ENCODE measurements at places on chromosomes 3 and 15.

DNA sequence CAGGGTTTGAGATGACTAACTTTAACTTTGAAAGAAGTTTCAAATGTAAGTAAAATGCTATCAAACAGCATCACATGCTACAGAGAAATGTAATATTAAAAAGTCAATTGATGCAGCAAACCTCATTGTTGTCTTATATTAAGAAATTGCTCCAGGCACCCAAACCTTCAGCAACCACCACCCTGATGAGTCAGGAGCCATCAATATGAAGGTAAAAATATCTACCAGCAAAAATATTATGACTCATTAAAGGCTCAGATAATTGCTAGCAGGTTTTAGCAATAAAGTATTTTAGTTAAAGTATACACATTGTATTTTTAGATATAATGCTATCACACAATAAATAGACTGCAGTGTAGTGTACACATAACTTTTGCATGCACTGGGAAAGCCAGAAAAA, 746.3 kb downstream of the ZPLD1 start:
- no peak for DNase-seq

- no peak for DNase-seq
Measured at GRCh38 chr3:53753518-53754183, 92.6 kb downstream of the CHDH start.

DNA sequence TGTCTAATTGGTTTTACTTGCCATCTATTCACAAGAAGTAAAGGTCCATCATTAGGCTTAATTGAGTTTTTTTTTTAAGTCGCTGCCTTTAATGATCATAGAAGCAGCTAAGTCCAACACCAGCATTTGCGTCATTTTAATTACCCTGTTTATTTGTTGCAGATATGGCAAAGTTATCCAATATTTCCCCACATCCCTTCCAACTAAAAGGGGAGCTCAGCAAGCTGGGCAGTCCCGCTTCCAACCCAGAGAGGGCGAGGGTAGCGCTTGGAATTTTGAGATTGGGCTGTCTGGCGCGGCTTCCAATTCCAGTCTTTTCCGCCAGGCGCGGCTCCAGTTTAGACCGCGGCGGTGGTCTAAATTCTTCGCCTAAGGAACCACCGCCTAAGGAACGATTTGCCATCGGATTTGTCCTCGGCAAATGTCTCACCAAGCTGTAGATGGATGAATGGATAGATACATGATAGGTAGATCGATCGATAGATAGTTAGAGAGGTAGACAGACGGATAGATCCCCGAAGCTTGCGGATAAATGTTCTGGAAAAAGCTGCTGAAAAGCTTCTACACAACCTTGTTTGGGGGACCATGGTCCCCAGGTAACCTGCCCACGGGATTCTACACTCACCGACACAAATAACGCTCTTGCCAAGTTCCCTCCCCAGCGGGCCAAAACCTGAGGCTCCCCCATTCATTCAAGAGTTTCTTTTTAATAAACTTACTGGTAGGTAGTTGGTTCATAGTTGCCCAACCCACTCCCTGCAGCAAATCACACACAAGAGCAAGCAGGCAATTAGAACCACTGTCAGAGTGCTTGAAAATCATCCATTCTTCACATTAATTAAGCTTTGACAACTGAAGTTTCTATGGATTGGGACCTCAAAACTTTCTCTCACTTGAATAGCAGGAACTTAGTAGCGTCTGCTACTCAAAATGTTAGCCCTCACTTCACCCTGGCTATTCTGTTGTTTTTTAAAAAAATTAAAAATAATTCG, 49.1 kb downstream of the ZIC4 start:
- no peak for DNase-seq

GRCh38 chr3:12286504-12286903, 2.4 kb upstream of the PPARG start:
- DNase-seq: no peak

- peak; percentile 90 for DNase-seq
Measured at GRCh38 chr3:195914648-195915473, 6.5 kb upstream of the TNK2 start.

DNA sequence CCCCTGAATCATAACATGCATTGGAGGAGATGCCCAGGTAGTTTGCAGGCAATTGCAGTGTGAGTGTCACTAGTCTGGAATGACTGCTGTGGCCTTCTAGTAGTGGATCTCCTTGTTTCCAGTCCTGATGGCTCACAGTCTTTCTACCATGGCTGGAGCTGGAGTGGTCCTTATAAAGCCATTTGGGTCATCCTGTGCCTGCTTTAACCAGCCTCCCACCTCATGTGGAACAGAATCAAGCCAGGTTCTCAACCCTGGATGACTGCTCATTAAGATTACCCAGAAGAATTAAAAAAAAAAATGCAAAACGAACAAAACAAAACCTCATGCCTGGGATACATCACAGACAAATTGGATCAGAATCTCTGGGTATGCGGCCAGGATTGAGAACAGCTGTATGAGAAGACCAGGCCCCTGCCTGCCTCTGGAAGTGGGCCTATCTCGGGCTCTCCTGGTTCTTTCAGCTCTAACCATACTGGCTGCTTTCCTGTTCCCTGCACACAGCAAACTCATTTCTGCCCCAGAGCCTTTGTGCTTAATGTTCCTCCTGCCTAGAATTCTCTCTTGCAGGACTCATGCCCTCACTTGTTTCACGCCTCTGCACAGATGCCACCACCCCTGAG, 96.4 kb downstream of the ITPR1 start:
- DNase-seq: no peak

GRCh38 chr15:47669221-47669620, 48.1 kb upstream of the SEMA6D start:
- no peak for DNase-seq

- DNase-seq: no peak
Measured at GRCh38 chr15:89101302-89102193, 13.3 kb downstream of the ABHD2 start.

DNA sequence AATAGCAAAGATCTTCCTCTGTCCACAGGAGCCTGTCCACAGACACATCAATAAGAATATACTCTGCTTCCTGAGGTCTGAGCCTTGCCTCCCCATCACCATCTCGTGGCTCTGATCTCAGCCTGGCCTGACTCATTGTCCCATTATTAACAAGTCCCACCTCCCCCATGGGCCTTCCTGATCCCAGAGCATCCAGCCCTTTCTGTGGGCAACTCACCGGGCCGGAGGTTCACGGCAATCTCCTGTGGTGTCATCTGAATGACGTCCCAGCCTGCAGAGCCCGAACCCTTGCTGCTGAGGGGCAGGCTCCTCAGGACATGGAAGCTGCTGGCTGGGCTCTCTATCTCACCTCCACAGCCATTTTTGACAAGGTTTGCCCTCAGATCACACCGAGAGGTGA, 28.1 kb downstream of the ITGB5 start:
- DNase-seq: no peak

GRCh38 chr3:188416041-188416440, 262.1 kb downstream of the LPP start:
- no peak for DNase-seq

DNA sequence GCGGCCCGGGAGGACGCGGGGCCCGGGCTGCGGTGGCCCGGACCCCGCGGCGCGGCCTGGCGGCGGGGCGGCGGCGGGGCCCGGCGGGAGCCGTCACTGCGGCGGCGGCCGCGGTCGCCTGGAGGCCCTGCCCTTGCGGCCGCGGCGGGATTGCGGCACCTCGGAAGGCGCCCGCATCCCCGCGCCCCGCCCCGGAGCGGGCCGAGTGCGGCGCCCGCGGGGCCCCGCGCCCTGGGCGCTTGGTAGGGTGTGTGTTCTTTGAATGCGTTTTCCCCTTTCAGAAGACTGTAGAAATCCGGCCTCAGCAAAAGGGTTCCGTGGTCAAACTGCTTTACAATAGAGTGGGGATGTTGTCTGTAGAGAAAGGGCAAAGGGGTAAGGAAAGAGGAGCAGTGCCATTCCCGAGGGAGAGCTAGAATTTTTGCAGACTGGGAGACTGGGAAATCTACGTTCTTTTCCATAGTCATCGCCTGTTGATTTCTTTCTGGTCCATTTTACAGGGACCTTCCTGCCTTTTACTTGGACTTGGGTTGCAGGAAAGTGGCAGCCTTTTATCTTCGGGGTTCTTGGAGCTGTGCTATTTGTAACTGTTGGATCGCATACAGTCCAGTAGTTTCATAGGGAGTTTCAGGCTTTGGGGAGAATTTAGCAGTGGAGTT, 630 bp downstream of the SNRK start:
- DNase-seq: peak; percentile 40

GRCh38 chr15:42010434-42010833, 10.4 kb downstream of the PLA2G4E start:
- DNase-seq: peak; percentile 87

DNA sequence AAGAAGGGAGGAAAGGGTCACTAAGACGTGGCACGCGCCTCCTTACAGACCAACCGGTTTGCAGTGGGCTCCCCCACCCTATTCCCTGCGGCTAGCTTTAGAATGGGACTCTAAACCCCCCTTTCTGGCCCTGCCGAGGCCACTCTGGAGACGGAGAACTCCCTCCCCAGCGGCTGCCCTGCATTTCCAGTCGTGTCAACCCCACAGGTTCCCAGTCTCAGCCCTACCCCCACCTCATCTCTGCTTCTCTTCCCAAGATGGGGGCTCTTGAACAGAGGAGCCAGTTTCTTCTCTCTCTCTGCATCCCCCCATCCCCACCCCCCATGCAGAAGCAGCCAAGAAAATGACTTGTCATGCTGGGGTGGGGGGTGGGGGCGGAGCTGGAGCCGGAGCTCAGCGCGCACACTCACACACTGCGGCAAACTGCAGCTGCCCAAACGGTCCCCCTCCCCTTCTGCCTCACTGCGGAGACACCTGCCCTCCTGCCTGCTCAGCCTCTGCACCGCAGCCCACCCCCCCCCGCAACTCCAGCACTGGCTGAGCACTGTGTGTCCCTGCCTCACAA, 871 bp downstream of the MAP1A start:
- DNase-seq: no peak

- no peak for DNase-seq
Measured at GRCh38 chr3:147415286-147415685, 6.1 kb downstream of the ZIC1 start.

GRCh38 chr15:89359471-89360293, 25.1 kb upstream of the POLG start:
- no peak for DNase-seq

- no peak for DNase-seq
Measured at GRCh38 chr3:126828306-126828705, 124.3 kb downstream of the CHCHD6 start.

GRCh38 chr15:44308889-44309288, 20.4 kb downstream of the GOLM2 start:
- no peak for DNase-seq

- DNase-seq: no peak
Measured at GRCh38 chr3:105222568-105223093, 144.1 kb upstream of the ALCAM start.

DNA sequence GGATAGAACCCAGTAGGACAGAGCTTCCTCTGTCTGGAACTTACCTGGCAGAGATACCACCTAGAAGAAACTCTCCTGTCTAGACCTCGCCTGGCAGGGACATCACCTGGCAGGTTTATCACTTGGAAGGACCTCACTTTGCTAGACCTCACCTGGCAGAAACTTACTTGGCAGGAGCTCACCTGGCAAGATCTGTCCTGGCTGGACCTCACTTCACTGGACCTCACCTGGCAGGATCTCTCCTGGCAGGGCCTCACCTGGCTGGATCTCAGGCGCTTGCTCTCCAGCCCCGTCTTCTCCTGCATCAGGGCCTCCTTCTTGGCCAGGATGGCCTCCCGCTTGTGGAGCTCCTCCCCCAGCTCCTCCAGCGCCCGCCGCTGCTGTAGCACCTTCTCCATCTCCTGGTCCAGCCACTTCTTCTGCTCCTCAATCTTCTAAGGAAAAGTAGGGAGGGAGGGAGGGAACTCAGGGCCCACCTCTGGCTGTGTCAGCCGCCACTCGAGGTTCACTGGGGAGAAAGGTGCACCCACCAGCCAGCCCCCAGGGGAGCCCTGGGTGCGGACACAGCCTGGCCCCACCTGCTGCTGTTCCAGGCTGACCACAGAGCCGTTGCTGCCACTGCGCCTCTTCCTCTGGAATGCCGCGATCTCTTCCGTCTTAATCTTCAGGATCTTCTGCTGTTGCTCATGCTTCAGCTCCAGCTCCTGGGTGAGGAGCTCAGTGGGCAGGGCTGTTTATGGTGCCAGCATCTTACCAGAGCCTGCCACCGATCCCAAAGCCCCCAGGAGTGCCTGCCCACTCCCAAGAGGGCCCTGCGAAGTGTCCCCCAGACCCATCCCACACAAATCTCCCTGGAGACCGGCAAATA, 22.5 kb downstream of the KIF7 start:
- DNase-seq: no peak

- DNase-seq: no peak
Measured at GRCh38 chr15:72368899-72369298, 6.9 kb downstream of the HEXA start.

- no peak for DNase-seq
Measured at GRCh38 chr3:66904336-66904735, 93.8 kb upstream of the KBTBD8 start.

- no peak for DNase-seq
Measured at GRCh38 chr3:59660852-59661625, 611.2 kb upstream of the CFAP20DC start.

GRCh38 chr3:14212032-14212431, 33.4 kb downstream of the LSM3 start:
- DNase-seq: no peak

DNA sequence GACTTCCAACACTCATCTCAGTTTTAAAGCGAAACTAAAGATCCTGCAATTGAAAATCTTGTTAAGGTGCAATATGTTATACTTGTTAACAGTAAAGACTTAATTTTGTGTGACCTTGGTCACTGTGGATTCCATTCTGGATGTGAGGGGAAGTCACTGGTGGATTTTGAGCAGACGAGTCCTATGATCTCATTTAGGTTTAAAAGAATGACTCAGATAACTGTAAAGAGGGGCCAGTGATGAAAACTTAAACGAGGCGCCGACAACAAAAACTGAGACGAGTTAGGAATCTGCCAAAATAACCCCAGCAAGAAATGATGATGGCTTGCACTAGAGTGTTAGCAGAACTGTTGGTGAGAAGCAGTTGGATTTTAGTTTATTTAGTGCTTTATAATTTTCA, 56.5 kb downstream of the LRRC28 start:
- no peak for DNase-seq

DNA sequence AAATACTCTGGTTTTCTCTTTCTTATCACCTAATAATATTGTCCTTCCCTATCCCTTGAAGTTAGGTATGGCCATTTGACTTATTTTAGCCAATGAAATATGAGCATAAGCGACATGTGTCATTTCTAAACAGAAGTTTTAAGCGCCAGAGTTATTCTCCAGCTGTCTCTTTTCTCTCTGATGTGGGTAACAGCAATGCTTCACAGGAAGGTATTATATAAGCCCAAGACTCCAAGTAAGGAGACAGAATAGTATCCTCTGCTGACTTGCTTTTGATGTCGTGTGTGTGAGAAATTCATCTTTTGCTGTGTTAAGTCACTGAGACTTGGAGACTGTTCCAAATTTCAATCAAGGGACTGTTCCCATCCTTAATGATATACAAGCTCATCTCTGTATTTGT, 224.6 kb upstream of the NECTIN3 start:
- DNase-seq: no peak

- DNase-seq: no peak
Measured at GRCh38 chr3:104763007-104763406, 603.7 kb upstream of the ALCAM start.
